ENCODE measurements at places on chromosomes 2 and 18.

DNA sequence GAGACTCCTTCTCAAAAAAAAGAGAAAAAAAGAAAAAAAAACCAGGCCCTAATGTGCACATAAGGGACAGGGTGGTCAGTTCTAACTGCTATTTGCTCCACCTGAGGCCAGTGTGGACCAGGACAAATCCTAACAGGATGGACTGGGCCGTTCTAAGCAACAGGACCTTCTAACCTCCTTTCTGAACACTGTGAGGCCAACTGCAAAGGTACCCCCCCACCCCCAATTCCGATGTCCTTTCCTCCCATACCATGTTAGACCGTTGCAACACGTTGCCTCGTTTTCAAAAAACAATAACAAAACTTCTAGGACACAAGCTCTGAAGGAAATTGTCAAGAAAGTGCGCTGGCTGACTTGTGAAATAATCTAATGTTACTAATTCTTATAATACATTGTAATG lies 1.2 kb downstream of the THAP4 start:
- DNase-seq = no peak

- no peak for DNase-seq
Measured at GRCh38 chr18:22694954-22695353, 238.2 kb upstream of the RBBP8 start.

DNA sequence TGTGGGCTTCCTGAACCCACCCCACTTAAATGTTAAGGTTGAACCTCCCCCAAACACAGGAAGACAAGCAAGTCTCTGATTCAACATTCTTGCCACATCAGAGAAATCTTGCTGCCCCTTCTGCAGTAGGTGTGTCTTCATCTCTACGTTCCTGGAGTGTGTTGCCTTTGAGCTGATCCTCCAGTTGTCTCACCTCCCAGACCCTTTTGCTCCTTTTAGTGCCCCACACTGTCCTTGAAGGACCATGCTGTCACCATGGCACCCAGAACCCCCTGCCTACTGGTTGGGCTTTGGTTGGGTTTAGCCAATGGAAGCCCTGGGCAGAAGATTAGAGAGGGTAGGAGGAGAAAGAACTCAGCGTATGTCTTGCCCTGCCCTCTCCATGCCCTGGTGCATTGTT lies 10.7 kb downstream of the CAB39 start:
- no peak for DNase-seq

GRCh38 chr2:151918308-151918707 lies 90.1 kb upstream of the ARL5A start:
- DNase-seq = no peak

GRCh38 chr2:177289824-177290628 lies 25.5 kb upstream of the NFE2L2 start:
- peak; percentile 39 for DNase-seq

DNA sequence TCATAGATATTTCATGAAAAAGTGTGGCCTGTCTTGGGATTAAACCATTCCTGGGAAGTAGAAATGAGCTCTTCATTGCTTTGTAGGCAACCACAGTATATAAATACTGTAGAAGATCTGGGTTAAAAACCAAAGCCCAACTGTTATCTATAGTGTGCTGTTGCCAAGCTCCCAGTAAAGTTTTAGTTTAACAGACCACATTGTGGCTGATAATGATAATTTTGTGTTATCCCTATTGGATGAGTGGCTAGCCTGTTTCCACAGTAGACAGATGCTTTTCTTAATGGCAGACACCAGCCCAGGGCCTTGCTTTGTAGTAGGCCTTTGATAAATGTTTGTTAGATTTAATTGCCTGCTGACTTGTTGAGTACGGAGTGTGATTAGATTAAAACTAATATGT lies 52.1 kb downstream of the FMNL2 start:
- no peak for DNase-seq
